CD4-positive, alpha-beta T cell (primary cell): ENCODE measurements at places on chromosomes 13 and 19.

DNA sequence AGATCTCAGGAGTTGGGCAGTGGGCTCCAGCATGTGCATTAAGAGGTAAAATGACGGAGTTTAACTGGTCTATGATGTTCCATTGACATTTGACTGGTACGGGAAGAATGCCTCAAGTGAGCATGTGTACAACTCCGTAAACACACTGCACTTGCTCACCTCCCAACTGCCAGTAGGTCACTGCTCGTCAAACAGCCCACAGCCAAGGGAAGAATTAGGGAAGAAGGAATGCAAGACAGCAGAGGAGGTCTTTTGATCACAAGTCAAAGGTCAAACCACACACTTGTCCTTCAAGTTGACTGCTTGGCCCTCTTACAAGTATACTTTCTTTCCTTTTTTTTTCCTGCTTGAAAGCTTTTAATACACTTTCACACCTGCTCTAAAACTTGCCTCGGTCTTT is 236.7 kb downstream of the B3GLCT start:
- no peak for DNase-seq

GRCh38 chr13:29454931-29455481 is 140.5 kb downstream of the SLC7A1 start:
- DNase-seq = peak; percentile 23

DNA sequence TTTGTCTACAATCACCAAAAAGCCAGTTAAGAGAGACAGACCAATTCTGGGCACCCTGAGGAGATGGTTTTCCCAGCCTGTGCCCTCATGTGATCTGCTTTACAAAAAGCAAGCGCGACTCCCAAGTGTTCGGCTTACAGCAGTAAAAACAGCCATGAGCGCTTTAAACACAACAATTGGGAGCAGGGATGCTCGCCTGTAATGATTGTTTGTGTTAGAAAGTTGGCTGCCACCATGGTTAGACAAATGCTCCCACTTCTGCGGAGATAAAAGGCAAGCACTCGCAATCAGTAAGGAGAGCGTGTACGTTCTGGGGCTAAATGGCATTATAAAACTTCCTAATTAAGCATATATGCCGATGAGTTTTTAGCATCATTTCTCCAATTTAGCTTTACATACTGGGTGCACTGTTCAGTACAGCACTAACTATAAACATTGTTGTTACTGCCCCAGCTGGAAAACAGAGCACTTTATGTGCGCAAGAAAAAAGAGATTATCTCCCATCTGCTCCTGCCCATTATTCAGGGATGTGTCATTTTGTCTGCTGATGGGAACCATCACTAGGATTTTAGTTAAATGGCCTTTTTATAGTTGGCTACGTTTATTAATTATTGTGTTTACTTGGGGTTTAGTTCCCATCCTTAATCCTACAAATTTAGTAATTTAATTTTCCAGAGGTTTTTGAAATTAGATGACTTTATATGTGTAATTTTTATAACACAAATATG is 309.3 kb upstream of the MAB21L1 start:
- no peak for DNase-seq

DNA sequence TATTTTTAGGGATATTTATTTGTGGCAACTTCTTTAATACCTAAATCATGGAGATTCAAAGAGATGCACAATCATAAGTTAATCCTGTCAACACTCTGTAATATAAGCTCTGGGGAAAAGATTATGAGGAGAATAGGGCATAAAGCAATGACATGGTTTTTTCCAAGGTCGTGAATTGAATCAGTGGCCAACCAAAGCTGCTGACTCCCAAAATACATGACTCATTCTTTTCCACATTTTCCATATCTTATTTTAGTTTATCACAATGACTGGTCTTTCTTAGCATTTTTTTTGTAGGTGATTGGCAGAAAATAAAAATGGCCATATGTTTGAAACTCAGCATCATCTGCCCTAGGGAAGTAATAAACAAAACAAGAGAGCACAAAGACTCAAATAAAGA is 28.5 kb upstream of the RBM26 start:
- no peak for DNase-seq

DNA sequence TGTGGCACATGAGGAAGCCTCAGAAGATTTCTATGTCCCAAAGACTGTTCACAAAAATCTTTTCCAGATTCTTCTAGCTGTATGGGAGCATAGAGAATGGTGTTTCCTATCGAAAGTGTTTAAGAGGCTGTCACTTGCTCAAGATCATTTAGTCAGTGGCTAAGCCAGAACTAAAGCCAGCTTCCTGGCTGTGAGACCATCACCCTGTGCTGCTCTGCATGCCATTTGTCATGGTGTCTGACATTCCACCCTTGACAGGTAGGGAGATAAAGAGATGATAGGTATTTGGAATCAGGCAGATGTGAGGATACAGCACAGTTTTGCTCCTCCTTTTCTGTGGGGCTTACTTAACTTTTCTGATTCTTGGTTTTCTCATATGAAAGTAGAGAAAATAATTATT is 177.3 kb downstream of the DNAJC15 start:
- no peak for DNase-seq

GRCh38 chr13:102856557-102856956 is 10.7 kb downstream of the ERCC5 start:
- no peak for DNase-seq

DNA sequence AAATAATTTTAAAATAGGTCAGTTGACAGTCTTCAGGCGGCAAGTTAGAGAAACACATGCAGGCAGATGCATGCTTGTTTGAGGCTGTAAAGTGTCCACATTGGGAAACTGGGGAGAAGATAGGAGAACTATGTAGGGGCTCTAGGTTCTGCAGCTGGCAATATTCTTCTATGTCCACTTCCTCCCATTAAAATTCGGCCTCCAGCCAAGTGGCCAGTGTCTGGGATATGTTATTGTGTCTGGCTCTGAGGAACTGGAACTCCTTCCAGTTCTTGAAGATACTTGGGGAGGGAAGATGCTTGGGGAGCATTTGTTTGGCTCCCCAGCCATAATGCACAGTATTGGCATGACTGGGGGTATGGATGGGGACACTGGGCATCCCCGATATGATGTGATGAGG is 20.9 kb upstream of the KLF2 start:
- no peak for DNase-seq

GRCh38 chr19:18349524-18350128 is 9.2 kb downstream of the PGPEP1 start:
- no peak for DNase-seq

- no peak for DNase-seq
These were observed 109.4 kb downstream of the KCTD15 start for GRCh38 chr19:33905937-33906577.
